ENCODE measurements at places on chromosomes 6 and 20.

DNA sequence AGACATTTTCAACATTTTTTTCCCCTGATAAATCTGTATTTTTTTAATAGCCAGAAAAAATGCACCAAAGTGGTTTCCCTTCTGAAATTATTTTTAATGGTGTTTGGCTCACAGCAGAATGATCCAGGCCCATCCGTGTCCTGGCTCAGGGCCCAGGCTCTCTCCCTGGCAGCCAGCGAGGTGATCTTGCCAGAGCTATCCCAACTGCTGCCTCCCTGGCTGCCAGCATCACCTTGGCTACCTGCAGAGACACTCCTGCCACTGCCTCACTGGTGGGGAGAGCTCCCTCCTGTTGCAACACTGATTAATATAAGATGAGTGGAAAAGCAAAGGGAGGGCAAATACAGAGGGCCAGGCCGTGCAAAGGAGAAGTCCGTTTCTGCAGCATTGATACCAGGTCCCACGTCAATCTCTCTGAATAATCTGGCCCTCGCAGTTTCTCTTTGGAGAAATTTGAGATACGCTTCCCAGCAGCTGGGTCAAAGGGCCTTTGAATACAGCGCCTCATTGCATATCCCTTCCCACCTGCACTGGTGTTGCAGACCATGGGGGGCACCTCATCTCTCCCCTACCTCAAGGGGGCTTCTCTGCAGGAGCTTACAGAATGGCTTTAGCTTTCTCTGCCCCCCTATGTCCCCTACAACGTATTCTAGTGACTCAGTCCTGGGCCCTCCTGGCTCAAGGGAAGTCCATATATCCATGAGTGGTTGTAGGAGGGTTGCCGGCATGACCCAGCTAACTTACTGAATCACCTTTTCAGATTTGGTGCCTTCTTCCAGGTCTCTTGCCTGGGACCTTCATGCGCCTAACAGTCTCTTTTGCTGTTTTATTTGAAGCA, 12.8 kb upstream of the DSTN start:
- DNase-seq, result no peak

DNA sequence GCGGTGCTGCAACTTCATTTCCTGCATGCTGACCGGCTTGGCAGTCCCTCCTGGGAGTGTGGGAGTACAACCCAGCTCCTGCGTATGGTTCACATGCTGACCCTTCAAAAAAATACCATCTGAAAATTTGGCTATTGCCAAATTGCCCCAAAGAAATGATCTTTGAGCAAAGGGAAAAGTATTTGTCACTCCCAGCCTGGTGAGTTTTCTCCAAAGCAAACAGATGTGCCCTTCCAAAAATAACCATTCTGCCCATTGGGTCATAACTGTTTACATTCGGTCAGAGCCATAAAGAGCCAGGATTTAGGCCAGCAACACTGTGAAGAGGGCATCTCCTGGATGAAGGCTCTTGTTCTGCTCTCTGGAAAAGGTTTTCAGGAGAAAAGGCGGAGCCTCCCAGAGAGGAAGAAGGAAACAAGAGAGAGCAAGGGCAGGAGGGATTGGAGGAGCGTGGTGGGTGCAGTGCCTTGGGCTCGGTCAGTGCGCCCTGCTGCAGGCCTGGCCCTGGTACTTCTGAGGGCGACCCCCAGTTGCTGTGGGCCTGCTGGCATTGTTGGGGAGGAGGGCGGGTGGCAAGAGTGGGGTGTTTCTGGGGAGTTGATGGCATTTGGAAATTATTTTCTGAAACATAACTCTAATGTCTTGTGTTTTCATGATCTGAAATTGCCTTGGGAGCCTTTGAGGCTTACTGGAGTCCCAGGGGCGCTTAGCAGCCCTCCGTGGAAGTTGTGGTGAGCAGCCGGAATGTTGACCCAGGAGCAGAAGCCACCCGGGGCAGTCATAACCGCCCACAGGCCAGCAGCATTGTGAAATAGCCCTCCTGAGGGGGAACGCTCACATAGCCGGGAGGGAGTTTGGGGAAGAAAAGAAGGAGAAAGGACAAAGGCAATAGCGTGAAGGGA, 248.4 kb downstream of the MYLK4 start:
- no peak for DNase-seq

GRCh38 chr6:162572240-162572639, 155.3 kb downstream of the PRKN start:
- DNase-seq, result no peak

DNA sequence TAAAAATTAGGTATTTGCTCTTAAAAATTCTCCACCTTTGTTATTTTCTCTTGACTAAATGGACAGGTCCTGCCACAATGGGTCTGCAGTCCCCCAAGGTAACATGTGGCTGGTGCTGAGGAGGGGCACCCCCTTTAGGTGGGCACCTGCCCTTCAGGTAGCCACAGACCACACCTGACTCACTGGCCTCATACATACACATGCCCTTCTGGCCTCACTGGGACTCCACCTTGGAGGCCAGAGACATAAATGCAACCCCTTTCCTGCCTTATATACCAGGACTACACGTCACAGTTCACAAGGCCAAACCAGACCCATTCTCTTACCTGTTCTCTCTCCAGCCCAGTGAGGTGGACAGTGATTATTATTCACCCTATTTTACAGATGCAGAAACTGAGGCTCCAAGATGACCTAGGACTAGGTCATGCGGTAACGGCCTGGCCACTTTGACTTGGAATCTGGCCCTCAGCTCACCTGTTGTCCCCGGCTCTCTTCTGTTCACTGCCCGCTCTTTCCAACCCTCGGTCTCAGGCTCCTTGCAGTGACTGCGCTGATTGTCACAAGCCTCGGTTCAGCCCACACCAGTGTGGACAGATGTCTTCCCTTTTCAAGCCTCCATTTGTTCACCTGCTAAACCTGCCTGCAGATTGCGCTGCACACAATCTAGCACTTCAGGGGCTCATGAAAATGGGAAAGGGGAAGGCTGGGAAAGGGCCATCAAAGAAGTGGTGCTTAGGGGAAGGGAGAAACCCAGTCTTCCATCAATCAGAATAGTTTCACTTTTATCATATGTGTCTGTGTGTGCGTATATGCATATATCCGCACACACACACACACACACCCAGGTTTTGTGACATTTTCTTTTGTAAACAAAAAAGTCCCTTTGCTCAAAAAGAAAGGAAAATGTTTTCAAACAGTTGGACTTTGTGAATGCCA, 121.7 kb downstream of the BCAS1 start:
- DNase-seq, result no peak

GRCh38 chr20:21092806-21093205, 13.4 kb downstream of the LINC00237 start:
- DNase-seq, result no peak

DNA sequence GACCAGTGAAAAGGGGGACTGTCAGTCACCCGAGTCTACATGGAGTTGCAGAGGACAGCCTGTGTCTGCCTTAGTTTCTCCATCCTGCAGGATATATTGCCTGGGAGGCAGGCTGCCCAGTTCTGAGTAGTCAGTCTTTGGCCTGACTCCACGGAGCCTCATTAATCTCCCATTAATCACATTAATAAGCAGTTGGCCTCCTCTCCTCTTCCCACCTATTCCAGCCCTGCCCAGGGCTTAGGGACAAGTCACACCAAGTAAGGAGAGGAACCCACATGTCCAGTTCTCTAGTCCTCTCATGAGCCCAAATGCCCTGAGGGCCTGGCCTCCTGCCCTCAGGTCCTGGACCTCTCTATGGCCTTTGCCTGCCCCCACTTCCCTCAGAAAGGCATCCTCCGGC, 1.3 kb upstream of the MUCL3 start:
- DNase-seq, result no peak

- peak; percentile 66 for DNase-seq
These were observed 113.3 kb upstream of the SSTR4 start for GRCh38 chr20:22921595-22922421.

DNA sequence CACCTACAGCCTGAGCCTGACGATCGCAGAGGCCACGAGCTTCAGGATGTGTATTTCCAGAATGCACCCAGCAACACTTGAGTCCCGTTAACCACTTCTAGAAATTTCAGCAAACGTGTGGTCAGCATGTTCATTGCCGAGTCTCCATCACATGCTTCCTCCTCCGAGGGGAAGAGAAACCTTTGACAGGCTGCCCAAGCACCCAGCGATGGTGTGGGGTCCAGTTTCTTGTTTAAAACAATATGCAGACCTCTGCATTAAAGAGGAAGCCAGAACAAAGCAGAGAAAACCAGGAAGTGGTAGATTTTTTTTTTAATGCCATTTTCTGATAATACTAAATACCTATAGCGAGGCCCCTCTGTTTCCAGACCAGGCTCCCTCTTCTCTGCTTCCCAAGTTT, 71.9 kb downstream of the GNAS-AS1 start:
- no peak for DNase-seq

DNA sequence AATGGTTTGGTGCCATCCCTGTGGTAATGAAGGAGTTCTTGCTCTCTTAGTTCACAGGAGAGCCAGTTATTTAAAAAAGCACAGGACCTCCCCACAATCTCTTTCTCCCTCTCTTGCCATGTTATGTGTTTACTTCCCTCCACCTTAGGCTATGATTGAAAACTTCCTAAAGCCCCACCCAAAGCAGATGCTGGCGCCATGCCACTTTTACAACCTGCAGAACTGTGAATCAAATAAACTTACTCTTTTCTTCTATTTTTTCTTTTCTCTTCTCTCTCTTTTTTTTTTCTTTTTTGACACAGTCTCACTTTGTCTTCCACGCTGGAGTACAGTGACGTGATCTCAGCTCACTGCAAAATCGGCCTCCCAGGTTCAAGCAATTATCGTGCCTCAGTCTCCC, 508.4 kb upstream of the EPHA7 start:
- no peak for DNase-seq

- DNase-seq, result no peak
These were observed 33.8 kb upstream of the CD83 start for GRCh38 chr6:14083751-14084150.

DNA sequence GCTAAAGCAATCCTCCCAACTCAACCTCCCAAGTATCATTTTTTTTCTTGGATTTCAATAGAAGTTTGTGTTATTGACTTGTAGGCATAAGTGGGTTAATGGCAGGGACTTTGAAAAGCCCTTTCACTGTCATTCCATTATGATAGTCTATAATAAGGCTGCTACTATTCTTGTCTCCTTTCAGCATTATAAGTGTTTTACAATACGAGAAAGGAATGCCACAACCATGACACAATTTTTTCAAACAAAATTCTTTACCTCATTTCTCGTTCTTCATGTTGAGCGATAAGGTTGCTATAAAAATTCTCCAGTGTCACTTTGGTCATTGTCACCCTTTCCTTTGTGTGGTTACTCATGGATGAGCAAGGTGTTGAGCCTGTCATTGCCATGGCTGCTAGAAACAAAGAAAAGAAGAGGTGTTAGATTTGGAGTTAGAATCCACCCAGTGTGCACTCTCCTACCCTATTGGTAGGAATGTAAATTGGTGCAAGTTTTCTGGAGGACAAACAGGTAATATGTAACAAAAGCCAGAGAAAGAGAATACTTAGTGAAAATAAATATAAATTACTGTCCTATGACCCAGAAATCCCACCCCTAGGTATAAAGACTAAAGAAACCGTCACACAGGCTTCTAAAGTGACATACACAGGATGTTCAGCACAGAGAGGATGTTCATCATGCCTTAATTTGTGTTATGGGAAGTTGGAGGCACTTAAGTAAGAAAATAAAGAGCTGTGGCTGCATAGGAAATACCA, 7.3 kb downstream of the STK38 start:
- DNase-seq, result no peak

DNA sequence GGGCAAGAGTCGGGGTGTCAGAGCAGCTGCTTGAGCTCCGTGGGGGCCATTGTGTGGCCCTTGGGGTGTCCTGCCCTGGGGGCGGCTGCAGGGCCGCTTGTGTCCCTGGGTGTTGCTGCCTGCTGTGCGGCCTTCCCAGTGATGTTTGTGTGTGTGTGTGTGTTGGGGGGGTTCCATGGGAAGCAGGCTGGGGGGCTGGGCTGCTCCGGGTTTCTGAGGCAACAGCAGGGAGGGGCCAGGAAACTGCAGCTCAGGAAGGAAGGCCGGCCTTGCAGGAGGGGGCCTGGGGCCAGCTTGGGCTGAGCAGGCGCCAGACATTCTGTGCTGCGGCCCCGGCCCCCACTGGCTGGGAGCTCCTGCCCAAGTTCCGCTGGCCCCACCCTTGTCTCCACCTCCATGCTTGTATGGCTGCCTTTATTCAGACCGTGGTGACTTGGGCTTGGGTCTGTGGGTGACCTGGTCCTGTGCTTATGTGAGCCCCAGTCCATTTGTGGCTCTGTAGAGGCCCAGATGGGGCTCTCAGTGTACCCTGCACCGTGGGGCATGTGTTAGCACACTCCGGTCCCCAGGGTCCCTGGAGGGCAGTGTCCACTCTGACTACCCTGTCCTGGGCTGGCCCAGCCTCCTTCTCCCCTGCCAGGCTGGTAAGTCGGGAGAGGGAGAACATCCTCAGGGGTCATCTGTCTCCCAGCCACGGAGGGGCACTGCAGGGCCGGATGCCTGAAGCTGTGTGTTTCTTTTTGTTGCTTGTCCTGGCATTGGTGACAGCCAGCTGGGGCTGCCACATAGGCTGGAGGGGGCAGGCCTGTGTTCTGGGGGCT, 4.6 kb upstream of the SOX18 start:
- DNase-seq, result no peak

DNA sequence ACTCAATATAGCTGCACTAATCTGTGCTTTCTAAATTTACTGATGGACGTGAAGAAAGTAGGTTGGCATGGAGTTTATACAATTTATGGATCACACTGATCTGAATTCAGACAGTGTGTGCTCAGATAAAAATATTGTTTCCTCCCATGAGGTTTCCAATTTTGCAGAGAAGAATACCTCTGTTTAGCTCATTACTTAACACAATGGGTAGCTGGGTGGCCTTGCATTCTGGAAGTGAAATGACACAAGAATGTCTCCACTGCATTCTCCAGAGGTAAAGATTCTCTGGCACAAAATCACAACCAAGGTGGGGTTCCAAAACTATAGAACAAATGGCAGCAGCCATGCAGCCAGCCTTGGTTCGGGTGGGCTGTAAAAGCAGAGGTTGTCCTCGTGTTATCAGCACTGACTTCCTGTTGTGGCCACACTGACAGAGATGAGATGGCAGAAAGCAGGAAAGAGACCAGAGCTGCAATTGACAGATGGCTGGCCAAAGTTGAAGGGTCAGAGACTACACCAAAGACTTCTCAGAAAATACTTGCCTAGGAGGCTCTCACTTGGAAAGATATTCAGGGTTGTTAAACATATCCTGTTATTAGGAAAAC, 50.2 kb downstream of the HDAC2 start:
- DNase-seq, result no peak

DNA sequence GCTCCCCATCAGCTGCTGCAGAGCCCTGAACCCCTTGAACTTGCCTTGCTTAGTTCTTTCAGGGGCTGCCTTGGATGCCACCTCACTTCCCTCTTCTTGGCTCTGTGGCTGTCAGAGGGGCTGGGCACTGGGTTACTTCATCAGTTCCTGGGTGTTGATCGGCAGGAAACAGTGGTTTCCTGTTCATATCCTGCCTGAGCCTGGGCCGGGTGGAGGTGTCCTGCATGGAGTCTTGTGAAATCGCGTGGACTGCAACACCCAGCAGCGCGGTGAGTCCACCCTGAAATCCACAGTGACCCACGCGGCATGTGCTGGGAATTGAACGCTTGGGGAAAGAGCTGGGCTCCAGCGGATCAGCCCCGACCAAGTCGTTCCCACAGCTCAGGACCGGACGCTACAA, 97.5 kb downstream of the CDH26 start:
- no peak for DNase-seq

All from AG09319 (cell line).